ENCODE measurements at places on chromosomes 2 and 18.

GRCh38 chr2:48207201-48207641 is 300.9 kb upstream of the FBXO11 start:
- no peak for DNase-seq

GRCh38 chr2:221676566-221677172 is 104.6 kb upstream of the EPHA4 start:
- DNase-seq, result no peak

DNA sequence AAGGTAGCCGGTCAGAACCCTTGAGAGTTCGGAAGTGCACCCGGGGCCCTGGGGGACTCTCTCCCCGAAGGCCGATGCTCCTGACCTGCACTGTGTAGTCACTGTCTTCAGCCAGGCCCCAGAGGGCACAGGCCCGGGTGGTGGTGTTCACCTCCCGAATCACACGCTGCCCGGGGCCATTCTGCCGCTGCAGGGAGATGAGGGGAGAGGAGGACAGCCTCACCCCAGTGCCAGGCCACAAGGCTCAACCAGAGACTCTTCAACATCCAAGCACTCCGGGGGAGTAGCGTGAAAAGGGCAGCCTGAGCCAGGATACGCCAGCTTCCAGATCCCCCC is 1.1 kb downstream of the FNDC4 start:
- no peak for DNase-seq

DNA sequence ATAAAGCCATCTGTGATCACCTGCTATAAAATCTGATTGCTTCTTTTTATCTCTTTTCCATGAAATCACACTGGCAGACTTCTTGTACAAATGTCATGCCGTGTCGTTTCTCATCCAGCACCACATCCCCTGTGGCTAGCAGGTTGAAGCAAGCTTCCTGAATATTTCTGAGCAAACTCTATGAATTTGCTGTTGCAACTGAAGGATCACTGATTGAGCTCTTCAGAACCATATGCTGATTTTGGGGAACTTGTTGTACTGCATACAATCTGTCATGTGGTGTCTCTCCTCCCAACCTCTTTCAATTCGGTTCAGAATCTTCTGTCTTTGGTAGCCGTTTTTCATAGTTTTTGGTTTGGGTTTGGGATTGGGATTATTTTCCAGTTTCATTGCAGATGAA is 57.7 kb upstream of the RBMS1 start:
- no peak for DNase-seq

DNA sequence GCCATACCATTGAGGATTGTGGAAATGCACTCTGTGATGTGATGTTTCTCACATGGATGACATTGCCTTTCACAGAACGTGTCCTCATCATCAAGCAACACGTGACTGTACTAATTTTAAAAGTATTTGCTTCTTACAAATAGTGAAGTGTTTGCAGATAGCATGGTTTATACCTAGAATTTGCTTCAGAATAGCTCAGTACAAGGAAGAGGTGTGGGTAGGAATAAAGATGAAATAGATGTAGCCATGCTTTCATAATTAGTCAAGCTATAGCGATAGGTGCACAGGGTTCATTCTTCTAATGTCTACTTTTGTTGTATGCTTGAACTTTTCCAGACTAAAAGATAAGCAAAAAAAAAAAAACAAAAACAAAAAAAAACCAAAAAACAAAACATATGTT is 27.5 kb downstream of the MAP4K4 start:
- no peak for DNase-seq

Data from activated CD4-positive, alpha-beta T cell treated with anti-CD3 and anti-CD28 coated beads for 4 hours (primary cell).